ENCODE measurements at places on chromosomes 5 and 9. TPM values are rescaled to one million over a fixed set of nuclear protein-coding genes. Genes with fewer than 3 reads are reported as not detected.

GRCh38 chr9:76459694-76460635 lies 983 bp downstream of the GCNT1 start:
- peak; percentile 24 for ATAC-seq

DNA sequence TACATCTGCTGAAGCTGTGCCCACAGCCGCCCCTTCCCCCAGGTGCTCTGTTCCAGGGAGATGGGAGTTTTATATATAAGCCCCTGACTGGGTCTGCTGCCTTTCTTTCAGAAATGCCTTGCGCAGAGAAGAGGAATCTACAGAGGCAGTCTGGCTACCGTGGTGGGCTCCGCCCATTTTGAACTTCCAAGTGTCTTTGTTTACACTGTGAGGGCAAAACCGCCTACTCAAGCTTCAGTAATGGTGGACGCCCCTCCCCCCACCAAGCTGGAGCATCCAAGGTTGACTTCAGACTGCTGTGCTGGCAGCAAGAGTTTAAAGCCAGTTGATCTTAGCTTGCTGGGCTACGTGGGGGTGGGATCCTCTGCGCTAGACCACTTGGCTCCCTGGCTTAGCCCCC lies 41.3 kb downstream of the RANBP17 start:
- no peak for ATAC-seq

Gene ANKRD31
- total RNA-seq = 0.32 TPM

DNA sequence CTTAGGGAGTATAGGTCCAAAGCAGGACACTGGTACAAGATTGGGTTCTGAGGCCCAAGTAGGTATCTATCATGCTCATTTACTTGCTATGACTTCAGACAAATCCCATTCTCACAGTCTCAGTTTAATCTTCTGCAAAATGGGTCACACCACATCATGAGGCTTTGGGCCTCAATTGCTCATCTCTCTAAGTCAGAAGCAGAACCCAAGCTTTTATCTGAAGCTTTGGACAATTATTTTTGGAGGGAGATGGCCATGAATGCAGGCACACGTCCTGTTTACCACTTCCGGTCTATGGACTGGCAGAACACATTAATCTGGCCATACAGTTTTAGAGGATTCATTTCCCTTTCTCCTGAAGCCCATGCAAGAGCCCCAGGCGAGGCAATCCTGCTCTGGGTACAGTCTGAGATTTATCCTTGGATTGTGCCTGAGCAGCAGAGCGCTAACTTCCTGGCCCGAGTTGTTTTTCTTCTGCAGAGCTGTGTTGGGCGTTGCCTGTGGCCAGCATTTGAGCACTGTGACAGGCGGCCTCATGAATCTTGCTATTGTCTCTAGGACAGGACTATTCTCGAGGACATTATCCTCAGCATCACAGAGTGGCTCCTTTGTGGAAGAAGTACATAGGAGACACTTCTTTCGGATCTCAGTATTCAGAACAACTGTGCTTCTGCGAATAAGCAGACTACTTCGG lies 16.1 kb downstream of the SLC22A4 start:
- ATAC-seq = no peak

DNA sequence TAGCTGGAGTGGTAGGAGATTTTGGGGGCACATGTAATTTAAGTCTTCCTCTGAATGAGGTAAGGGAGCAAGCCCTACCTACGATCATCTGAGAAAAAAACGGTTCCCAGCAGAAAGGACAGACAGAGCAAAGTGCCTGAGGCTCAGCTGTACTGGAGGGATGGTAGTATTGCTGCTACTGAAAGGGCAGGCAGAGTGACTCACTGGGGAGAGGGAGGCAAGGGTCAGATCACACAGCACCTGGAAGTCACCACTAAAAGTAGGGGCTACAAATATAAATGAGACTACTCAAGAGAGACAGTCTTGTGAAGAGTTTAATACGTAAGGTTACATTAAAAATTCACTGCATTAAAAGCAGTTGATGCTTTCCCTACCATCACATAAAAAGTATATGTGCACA lies 75.9 kb downstream of the NFIB start:
- ATAC-seq = peak; percentile 50

Data from esophagus mucosa (tissue), 1 donor.